ENCODE measurements at places on chromosomes 13 and 19.

GRCh38 chr13:34847766-34848165 is 94.3 kb upstream of the NBEA start:
- DNase-seq, result no peak

DNA sequence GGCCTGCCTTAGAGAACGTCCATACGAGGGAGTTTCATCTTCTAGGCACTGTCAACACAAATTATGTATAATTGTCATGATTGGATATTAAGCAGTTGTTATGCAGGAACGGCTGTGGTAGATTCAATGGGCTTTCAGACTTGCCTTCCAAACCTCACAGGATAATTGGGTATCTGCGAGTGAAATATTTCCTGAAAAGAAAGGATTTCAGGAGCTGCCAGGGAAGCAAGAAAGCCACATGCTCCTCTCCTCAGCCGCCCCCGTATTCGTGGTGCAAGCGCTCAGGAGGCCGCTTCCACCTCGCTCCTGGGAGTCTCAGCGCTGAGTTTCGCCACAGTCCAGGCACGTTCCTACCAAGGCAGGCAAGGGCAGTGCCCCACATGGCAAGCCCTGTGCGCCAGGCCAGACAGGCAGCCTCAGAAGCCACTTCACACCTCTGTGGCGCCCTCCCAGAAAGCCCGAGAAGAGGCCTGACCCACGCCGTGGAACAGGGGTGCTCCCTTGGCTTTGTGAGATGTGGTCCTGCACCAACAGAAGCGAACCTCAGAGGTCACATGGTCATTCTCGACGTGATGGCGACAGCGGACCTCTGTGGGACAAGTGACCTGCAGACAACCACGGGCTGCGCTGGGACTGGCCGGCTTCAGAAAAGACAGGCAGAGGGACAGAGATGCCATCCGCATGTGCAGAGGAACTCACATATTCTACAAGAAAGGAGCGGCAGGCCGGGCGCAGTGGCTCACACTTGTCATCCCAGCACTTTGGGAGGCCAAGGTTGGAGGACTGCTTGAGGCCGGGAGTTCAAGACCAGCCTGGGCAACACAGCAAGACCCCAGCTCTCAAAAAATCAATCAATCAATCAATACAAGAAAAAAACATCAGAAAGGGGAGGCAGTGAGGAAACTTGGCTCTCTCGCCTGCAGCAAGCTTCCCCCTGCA is 41.4 kb downstream of the CEBPG start:
- no peak for DNase-seq

DNA sequence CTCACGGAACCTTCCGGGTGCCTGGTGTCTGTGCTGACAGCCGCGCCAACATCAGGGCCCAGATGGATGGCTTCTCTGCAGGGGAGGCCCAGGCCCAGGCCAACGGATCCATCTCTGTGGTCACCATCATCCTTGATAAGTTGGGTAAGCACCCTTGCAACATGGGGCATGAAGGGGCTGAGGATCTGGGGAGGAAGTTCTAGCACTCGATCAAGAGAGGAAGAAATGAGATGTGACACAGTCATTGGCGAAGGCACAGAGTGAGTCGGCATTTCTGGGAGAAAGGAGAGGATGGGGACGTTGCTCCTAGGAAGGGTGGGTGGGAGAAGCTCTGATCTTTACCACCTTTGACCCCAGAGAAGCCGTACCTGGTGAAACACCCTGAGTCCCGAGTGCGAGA is 4.4 kb downstream of the CILP2 start:
- no peak for DNase-seq

GRCh38 chr19:29662278-29662603 is 3.0 kb upstream of the PLEKHF1 start:
- DNase-seq, result no peak

- DNase-seq, result no peak
Measured at GRCh38 chr19:47549261-47549862, 23.6 kb downstream of the ZNF541 start.

GRCh38 chr19:34178274-34178610 is 5.9 kb downstream of the LSM14A start:
- DNase-seq, result no peak

DNA sequence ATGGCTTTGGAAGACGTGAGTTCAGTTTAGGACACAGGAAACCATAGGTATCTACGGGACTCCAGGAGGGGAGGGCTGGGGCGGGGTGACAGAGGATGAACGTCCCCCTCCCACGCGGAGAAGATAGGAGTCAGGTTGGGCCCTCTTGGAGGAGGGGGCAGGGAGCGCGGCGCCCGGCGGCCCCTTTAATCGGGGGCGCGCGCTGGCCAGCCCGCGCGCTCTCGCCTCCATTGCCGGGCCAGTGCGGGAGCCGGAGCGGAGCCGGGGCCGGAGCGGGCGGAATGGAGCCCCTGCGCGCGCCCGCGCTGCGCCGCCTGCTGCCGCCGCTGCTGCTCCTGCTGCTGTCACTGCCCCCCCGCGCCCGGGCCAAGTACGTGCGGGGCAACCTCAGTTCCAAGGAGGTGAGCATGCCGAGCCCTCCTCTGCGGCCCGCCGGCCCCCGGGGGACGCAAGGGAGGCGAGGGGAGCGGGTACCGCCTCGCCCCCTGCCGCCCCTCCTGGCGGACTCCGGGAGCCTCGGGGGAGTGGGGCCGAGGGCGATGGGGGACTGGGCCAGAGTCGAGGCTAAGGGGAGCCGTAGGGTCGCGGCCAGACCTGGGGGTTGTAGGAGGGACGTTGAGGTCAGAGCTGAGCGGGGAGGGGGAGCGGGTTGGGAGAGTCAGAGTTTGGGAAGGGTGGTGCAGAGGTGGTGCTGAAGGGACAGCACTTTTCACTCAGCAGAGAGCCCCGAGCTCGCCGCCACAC is at the start of gene TMEM145:
TSS of gene TMEM145 (plus strand) at position 214 of the 744 bp plus-strand sequence. CDS start at position 282, 68 bp downstream.
- DNase-seq, result peak; percentile 61

GRCh38 chr19:13001502-13002165 is 6.4 kb downstream of the NFIX start:
- no peak for DNase-seq

- DNase-seq, result peak; percentile 62
Measured at GRCh38 chr13:99281811-99282263, 23.7 kb upstream of the GPR18 start.

GRCh38 chr13:39586151-39586550 is 16.8 kb downstream of the LHFPL6 start:
- no peak for DNase-seq

GRCh38 chr13:79227418-79227817 is 178.6 kb downstream of the RBM26 start:
- no peak for DNase-seq

DNA sequence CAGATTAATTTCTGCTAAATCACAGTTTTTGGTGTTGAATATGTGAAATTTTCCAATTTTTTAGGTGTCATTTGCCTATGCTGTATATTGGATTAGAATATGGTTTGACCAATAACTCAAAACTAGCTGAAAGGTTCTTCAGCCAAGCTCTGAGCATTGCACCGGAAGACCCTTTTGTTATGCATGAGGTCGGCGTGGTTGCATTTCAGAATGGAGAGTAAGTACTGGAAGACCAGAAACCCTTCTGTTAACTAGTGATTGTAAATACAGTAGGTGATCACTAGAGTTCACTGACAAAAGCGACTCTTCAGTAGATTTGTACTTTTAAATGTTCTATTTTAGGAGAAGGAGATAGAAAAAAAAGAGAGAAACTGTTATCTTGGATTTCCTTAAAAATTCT is 22.3 kb downstream of the CDC16 start:
- no peak for DNase-seq

DNA sequence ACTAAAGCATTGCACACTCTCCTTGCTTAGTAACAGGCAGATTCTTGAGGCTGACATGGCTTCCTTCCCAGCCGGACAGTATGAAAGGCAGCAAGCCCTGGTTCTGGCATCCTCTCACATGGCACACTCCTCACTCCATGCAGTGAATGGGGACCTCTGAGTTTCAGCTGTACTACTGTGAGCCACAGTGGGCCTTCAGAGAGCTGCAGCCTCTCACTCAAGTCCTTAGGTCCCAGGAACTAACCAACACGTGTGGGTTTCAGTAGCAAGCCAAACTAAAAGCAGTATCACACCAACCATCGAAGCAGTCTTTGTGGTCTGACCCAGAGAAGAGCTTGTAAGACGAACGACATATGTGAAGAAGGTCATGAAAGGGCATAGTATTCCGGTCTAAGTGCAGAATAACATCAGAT is 128.2 kb downstream of the TBC1D4 start:
- DNase-seq, result no peak

DNA sequence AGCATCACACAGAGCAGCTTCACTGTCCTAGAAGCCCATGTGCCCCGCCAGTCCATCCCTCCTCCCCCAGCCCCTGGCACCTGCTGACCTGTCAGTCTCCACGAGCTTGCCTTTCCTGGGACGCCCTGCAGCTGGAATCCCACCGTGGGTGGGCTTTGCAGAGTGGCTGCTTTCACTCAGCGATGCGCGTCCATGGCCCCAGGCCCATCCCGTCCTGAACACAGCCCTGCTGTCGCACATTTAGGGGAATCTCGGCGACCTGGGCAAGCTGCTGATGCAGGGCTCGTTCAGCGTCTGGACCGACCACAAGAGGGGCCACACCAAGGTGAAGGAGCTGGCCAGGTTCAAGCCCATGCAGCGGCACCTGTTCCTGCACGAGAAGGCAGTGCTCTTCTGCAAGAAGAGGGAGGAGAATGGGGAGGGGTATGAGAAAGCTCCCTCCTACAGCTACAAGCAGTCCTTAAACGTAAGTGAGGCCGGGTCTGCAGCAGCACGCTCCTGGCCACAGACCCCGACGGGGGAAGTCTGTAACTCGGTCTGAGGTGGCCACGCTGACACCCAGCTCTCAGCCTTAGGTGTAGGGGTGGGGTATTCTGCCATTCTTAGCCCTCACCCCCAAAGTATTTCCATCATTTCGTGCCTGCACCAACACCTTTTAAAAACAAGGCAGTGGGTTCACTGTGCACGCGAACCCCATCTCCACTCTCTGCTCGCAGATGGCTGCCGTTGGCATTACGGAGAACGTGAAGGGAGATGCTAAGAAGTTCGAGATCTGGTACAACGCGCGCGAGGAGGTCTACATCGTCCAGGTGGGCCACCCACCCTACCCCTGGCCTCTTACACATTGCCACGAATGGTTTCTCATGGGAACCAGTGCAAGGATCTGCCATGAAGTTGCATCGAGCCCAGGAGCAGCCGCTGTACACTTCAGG is 18.3 kb upstream of the F7 start:
- no peak for DNase-seq

- DNase-seq, result no peak
Measured at GRCh38 chr13:51961493-51962403, 49.5 kb downstream of the ATP7B start.

GRCh38 chr13:90430127-90430526 is 917.4 kb upstream of the MIR17HG start:
- no peak for DNase-seq

GRCh38 chr13:48220981-48221685 is 11.9 kb upstream of the ITM2B start:
- no peak for DNase-seq

DNA sequence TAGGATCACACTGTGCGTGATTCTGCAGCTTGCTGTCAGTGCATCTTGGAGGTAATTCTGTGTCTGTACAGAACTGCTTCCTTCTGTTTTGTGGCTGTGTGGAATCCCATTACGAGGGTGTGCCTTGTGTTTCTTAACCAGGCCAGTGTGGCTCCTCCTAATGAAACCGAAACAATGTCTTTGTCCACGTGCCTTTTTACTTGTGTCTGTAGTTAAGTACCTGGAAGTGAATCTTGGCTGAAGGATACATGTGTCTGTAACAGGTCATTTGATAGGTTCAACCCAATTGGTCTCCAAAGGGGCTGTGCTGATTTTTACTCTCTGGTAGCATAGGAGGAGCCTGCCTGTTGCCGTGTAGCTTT is 13.1 kb downstream of the NOP53 start:
- no peak for DNase-seq

GRCh38 chr19:17871878-17872250 is at the start of gene SLC5A5:
Gene SLC5A5, plus strand, starts transcription at chr19:17871945. Its CDS starts 375 bp downstream, at chr19:17872320.
- peak; percentile 47 for DNase-seq

DNA sequence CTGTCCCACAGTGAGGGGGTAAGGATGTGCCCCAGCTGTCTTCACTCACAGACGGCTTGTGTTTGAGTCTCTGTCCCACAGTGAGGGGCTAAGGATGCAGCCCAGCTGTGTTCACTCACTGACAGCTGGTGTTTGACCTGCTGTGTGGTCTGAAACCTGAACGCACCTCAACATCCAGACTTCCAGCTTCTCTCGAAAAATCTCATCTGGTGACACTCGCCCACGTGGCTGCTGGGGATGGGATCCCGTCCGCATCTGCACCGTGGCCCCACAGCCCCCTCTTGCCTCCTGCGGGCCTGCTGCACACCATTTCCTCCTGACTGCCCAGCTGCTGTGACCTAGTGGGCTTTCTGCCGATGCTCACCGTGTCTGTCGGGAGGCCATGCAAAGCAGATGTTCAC is 27.3 kb downstream of the CHAF1A start:
- no peak for DNase-seq

GRCh38 chr13:50529154-50529882 is 314.2 kb downstream of the DLEU7 start:
- DNase-seq, result peak; percentile 33

DNA sequence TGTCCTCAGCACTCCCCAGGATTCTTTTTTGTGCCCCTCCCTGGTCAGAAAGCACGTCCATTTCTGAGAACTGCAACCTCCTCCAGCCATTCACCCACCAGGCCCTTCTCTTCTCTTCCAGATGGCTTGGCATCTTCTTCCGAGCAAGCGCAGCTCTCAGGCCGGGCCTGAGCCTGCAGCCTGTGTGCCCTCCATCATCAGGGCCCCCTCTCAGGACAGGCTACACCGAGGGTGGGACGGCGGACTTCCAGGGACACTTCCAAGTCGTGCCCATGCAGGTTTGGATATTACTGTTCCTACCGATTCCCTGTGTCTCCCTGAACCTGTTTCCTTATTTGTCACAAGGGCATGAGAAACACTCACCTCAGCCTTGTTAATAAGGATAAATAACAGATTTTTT is 28.4 kb downstream of the SOX1 start:
- DNase-seq, result no peak

DNA sequence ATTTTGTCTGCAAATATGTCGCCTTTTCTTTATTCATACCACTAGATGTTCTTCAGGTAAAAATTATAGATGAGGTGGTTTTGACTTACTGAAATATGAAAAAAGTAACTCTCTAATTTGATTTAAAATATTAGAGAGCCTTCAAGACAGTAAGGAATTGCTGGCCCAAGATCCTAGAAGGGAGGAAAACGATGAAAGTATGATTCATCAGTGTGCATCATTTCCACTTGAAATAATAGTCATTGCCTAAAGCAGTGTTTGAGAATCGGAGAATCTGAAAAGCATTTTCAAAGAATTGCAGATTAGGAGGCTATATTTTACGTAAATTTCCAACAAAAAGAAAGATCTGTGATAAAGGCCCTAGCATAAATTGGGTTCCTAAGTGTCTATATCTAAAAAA is 1707.9 kb upstream of the PRR20A start:
- DNase-seq, result no peak

- DNase-seq, result no peak
Measured at GRCh38 chr19:33788676-33789075, 8.0 kb upstream of the KCTD15 start.

DNA sequence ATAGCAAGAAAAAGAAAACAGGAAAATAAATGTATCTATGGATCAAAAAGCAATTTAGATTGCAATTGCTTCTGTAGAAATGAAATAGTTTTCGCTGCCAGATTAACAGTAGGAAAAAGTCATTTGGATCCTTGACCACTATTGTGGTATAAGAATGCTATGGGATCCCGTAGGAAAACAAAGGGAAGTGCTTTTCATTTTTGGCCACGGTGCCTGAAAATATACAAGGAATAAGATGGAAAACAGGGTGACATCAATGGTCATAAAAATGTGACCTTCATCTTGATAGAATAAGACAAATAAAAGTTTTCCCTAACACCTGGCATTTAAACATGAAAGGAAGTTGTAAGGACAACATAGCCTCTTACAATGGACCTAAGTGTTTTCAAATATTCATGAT is 622.8 kb downstream of the DACH1 start:
- no peak for DNase-seq

GRCh38 chr19:40650749-40651305 is 39.6 kb downstream of the NUMBL start:
- DNase-seq, result no peak

All from activated CD4-positive, alpha-beta T cell treated with anti-CD3 and anti-CD28 coated beads for 48 hours (primary cell).